ENCODE measurements at places on chromosomes 4 and X.

DNA sequence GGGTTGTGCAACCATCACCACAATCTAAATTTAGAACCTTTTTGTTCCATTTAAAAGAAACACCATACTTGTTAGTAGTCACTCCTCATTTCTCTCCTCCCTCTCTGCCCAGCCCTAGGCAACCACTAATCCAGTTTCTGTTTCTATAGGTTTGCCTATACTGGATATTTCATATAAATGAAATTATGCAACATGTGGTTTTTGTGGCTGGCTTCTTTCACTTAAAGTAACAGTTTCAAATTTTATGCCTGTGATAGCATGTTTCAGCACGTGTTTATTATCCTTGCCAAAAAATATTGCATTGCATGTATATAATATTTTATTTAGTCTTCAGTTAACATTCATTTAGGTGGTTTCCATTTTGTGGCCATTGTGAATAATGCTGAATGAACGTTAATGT, 437.6 kb downstream of the IL1RAPL1 start:
- DNase-seq, result no peak

- DNase-seq, result no peak
Observed at GRCh38 chr4:94939791-94940519, 182.2 kb downstream of the BMPR1B start.

GRCh38 chrX:128769495-128769894, 717.3 kb upstream of the ACTRT1 start:
- DNase-seq, result no peak

DNA sequence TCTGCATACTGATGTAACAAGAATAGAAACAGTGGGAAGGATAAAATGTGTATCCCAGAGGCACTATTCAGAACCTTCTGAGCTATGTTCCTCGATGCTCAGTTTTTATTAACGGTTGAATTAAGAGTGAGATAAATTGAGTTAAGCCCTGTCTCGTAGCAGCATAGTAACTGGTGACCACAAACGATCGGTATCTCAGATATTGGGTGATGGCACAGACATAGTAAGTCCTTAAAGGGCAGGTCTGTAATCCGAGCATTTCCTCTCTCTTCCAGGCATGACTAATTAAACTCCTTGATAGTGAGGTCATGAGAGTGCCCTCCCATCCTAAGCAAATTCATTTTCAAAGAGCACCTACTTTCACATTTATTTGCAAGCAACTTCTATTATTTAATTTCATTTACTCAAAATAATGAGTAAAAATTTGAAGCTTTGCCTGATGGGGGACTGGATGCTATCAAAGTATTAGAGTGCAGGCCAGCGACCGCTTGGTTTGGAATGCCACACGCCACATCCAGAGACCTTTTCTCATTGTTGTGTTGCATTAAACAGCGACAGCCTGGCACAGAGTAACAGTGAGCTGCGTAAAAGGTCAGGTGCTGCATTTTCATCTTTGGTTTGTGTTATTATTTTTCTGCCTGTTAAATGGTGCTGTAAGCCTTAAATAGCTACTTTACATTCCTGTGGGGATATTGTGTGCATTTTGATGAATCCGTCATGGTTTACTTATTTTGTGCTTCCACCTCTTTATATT, 101.9 kb downstream of the PCDH7 start:
- no peak for DNase-seq

DNA sequence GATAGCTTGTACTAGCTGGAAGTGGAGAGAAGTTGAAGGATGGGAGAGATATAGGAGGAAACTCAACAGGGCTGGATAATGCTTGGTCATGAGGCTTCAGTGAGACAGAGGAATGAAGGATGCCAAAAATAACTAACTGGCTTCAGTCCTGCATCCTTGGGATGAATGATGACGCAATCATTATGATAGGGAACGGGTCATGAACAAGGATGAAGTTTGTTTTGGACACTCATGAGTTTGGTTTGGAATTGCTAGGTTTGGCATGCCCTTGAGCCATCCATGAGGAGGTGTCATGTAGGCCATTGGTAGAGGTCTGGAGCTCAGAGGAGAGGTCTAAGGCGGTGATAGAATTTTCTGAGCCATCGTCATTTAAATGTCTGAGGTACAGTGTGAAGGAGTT, 160.0 kb upstream of the NHS start:
- DNase-seq, result no peak

DNA sequence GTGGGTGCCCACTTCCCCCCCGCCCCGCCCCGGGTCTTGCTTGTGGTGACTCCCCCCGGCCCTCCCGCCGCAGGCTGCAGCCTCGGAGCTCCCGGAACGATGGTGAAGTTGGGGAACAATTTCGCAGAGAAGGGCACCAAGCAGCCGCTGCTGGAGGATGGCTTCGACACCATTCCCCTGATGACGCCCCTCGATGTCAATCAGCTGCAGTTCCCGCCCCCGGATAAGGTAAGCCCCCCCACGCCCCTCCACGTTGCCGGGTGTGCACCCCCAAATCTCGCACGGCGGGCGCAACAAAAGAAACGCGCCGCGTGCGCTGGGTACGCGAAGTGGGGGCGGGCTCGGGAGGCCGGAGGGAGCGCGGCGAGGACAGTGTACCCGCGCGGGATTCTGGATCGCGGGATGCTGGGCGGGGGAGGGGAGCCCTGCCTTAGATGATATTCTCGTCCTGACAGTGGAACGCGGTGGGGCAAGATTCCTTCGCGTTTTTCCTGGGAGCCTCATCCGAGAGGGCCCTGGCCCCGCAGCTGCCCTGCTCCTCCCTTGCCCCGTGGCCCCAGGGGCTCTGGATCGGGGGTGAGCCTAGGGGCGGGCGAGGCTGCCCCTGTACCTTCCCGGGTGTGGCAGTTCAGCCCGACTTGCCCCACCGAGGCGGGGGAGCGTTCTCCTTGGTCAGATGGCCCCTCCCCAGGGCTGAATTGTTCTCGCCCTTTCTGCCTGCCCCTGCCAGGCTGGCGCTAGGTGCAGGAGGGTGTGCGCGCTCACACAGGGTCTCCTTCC, 819 bp downstream of the NSG1 start:
- no peak for DNase-seq

DNA sequence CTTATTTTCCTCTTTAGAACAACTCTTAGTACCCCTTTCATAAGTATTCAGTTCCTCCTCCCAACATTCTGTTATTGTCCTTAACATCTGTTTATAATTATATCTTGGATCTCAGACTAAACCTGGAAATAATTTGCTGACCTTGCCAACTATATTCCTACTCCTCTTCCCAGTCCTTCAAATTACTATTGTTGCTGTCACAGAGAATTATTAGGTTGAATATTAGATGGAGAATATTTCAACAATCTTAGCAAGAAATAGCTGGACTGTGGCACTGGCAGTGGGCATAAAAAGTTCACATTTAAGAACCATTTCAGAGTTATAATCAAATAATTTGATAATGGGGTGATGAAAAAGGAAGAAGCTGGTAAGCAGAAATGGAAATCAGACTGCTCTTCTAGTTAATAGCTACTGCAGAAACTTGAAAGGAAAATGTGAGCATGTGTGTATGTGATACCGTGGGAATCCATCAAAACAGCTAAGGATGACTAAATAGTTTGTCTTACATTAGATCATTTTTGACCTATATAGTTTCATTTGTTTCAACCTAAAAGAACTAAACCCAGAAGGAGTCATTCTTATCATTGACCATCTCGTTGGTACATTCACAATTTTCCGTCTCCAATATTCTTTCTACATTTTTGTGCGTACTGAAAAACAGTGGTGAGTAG, 43.3 kb upstream of the PRDM8 start:
- no peak for DNase-seq

- no peak for DNase-seq
Observed at GRCh38 chrX:39975101-39975925, 122.4 kb downstream of the BCOR start.

DNA sequence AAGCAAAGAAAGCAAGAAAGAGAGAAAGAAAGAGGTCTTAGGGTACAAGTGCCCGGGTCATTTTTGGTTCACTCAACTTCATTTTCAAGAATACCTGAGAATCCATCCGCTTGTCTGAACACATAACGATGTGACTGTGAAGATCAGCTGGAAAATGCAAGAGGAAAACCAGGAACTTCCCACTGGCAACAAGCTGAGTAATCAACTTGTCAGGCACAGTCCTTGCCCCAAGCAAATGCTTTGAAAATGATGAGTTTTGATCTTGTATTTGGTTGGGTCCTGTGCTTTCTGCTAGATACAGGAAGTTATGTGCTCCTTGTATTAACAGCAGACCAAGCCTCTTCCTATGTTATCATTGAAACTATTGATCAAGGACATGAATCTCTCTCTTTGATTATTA, 239.1 kb downstream of the ASMT start:
- no peak for DNase-seq

DNA sequence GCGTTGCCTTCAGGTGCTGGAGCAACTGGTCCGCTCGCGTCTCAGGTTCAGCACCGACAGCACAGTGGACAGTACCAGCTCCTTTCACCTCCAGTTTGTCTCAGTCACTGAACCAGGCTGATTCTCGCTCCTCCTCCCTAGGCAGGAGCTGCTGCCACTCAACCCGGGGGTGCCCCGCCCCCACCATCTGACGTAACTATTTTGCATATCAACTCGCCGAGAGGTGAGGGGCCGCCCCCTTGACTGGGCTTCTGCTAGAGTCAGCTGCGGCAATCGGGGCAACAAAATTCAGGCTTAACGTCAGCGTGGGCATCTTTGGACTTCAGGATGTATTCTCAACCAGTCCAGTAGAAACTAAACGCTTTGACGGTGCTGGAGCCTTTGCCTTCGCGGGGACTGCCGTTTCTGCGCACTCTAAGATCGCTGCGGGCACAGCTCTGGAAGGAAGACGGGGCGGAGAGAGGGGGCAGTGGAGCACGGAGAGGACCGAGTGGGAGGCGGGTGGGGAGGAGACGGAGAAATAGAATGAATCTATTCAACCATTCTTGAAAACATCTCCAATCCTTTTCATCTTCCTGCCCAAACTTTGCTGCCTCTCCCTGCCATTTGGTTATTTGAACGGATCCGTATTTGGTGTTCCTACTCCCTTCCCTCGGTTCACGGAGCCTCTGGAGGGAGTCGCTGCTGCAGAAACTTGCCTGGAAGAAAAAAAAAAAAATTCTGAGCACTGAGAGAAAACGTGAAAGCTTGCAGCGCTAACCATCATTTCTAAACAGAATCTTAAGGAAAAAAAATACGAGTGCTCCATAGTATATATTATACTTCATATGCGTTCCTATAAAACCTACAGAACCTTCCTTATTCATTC, at the start of gene FSTL5:
TSS of gene FSTL5 (minus strand) at position 109 of the 868 bp plus-strand sequence. CDS start 52,604 bp downstream, outside the sequence.
- DNase-seq, result no peak

GRCh38 chr4:80007745-80008149, 65.3 kb downstream of the ANTXR2 start:
- DNase-seq, result no peak

DNA sequence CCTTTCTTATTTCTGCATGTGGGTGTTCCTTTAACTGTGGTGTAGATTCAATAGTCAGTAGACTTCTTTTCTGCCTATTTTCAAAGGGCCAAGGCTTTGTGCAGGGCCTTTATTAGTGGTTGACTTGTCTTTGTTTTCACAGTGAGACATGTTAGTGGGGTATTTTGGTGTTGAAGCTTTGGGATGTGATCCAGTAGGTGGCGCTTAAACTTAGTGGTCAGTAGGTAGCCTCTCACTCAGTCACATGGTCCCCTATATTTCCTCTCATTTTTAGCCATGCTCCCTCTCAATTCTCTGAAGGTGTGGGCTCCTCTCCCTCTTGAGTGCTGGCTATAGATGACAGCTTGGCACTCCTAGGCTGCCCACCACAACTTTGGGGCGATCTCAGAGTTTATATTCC, 23.4 kb upstream of the SLC10A7 start:
- no peak for DNase-seq

DNA sequence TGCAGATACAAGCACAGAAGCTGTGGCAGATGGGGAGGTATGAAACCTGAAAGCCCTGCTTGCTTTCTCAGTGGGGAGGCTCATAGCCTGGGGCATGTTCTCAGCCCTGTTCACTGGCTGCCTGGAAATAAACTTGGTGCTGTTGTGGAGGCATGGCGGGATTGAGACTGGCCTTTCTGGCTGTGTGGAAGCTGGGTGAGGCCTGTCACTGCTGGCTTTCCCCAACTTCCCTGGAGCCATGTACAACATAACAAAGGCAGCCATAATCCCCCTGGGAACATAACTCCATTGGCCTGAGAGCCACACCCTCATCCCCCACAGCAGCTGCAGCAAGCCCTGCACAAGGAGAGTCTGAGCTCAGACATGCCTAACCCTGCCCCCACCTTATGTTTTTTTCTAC, 237.7 kb upstream of the TLL1 start:
- DNase-seq, result no peak

DNA sequence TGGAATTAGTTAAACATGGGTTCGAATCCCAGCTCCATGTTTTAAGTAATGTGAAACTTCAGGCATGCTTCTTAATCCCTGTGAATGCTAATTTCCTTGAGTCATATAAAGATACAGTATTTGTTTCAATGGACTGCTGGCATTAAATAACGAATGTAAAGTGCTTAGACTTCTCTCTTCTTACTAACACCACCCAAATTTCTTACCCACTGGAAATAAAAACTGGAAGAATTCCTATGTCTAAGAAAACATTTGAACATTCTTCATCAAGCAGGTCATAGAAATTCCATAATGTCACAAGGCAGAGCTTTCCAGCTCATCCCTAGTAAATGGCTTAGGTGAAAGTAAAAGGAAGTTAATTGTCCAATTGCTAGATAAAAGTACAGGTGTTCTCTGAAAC, 172.5 kb downstream of the ANK2 start:
- peak; percentile 44 for DNase-seq

GRCh38 chr4:134421734-134422133, 220.1 kb upstream of the PABPC4L start:
- no peak for DNase-seq

GRCh38 chrX:30653415-30654131, at the start of gene GK:
Gene GK, plus strand, starts transcription at chrX:30653423. Its CDS starts 115 bp downstream, at chrX:30653538.
- no peak for DNase-seq

DNA sequence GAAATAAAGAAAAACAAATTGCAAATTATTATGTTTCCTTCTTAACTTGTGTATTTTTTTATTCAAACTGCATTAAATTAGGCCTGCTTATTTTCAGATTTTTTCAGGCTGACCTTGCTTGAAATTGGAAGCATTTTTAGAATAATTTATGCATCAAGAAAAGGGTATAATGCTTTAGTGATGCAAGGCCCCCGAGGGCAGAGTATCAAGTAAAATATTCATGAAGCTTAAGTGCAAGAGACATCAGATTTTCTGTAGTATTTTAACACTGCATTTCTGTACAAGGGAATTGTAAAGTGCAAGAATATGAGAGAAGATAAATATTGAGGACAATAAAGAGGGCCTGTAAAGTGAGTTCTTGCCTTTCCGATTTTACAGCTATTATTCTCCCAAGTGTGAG, 485.8 kb upstream of the ATOH1 start:
- DNase-seq, result no peak

DNA sequence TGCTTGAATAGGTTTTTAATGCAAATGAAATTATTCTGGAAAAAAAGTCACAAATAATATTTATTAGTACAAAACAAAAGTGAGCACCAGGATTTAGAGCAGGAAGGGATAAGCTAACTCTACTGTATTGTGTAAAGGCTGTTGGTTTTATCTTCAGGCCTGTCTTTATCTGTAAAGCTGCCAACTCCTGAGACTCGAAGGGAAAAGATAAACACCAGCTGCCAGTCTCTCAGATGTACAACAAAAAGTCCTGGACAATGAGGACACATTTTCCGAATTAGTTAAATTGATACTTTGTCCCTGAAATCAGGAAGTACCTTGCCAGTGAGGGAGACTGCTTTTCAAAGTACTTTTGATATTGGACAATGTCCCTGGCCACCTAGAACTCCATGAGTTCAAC, 8.8 kb downstream of the DDX60 start:
- DNase-seq, result no peak
